ENCODE measurements at places on chromosomes 3 and 15. TPM values are rescaled to one million over a fixed set of nuclear protein-coding genes. Genes with fewer than 3 reads are reported as not detected.

The GPR15 gene
- total RNA-seq, result not detected

The DLEC1 gene
- not detected for total RNA-seq

The MME gene
- total RNA-seq, result 3.8 TPM

The CHCHD4 gene
- 14.7 TPM for total RNA-seq

The GOLGA8S gene
- total RNA-seq, result 0.07 TPM

The TMOD3 gene
- 40.4 TPM for total RNA-seq

The KLF15 gene
- total RNA-seq, result 0.27 TPM

The FRMD5 gene
- 0.54 TPM for total RNA-seq

The KLHDC8B gene
- 29.8 TPM for total RNA-seq

The LIPH gene
- total RNA-seq, result not detected

The ROBO1 gene
- 2.6 TPM for total RNA-seq

The FAM107A gene
- total RNA-seq, result 83.0 TPM

The ZNF662 gene
- 1.1 TPM for total RNA-seq

The ROBO2 gene
- 0.13 TPM for total RNA-seq

The TM4SF18 gene
- 346 TPM for total RNA-seq

The NEK10 gene
- 0.30 TPM for total RNA-seq

The SKOR1 gene
- total RNA-seq, result not detected

The ZBED2 gene
- not detected for total RNA-seq

The C3orf80 gene
- not detected for total RNA-seq

The MGLL gene
- total RNA-seq, result 116 TPM

The CILP gene
- total RNA-seq, result not detected

The PLA1A gene
- total RNA-seq, result 4.8 TPM

The VGLL3 gene
- total RNA-seq, result 2.5 TPM

The SLC24A5 gene
- total RNA-seq, result not detected

The SNX22 gene
- 0.39 TPM for total RNA-seq

The FBXW12 gene
- not detected for total RNA-seq

The NOX5 gene
- not detected for total RNA-seq

The STAC gene
- 29.0 TPM for total RNA-seq

The CHDH gene
- total RNA-seq, result 0.07 TPM

The UROC1 gene
- not detected for total RNA-seq

The TUBGCP5 gene
- total RNA-seq, result 13.9 TPM

The ARHGEF26 gene
- 0.40 TPM for total RNA-seq

The HEG1 gene
- 41.0 TPM for total RNA-seq

The PARP16 gene
- total RNA-seq, result 3.4 TPM

The HLTF gene
- 13.5 TPM for total RNA-seq

The CKMT1A gene
- not detected for total RNA-seq

The SEMA6D gene
- 7.0 TPM for total RNA-seq

The DNAJA4 gene
- 6.3 TPM for total RNA-seq

The RBPMS2 gene
- 0.05 TPM for total RNA-seq
